Thoracic aorta (tissue), 2 donors: ENCODE measurements at places on chromosomes 1 and 21.

DNA sequence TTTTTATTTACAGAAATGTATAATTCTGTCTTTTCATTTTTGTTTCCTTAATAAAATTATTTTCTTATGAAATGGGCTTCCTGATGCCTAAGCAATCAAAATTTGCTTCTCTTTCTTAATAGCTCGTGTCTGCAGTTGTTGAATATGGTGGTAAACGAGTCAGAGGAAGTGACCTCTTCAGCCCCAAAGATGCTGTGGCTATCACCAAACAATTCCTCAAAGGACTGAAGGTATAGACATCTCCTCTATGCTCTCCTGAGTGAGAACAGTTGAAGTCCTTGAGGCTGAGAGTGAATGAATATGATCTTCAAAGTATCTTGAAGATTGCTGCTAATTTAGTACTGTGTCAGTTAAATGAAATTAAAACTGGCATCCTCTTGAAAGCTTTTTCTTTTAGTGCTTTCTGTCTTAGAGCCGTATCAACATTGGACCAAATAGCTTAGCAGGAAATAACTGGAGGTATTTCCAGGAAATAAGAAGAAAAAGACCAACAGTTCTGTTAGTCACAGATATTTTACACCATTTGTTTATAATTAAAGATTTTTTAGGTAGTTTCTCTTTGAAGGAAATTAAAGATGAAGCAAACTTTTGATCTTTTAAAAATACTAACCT is 24.7 kb downstream of the VPS45 start:
- no peak for DNase-seq

DNA sequence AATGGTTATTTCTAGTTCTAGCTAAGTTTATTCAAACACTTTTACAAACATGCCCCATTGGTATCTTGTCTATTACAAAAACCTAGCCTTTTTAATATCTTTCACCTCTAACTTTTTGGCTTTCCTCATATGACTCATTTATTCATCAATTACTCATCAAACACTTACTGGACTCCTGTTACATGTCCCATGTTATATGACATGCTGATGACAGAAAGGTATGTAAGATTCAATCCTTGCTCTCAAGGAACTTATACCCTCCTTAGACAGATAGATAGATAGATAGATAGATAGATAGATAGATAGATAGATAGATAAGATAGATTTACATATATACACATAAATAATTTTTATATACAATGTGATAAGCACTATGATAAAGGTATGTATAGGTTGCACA is 33.9 kb upstream of the INSL5 start:
- no peak for DNase-seq

- DNase-seq, result no peak
Observed at GRCh38 chr1:172540635-172541034, 7.7 kb downstream of the SUCO start.

DNA sequence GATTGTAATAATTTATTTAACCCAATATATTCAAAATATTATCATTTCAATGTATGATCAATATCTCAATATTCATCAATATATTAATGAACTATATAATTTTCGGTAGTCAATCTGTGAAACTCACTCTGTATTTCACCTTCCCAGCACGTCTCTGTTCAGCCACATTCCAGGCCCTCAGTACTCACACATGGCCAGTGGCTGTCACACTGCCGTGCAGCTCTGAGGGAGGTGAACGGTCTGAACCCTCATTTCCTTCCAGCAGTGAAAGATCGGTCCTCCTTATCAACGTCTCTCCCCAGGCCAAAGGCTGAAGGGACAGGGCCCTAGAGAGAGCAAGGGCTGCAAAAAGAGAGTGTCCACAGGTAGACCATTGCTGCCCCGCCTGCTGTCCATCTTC is 39.5 kb upstream of the ZNF124 start:
- DNase-seq, result no peak

DNA sequence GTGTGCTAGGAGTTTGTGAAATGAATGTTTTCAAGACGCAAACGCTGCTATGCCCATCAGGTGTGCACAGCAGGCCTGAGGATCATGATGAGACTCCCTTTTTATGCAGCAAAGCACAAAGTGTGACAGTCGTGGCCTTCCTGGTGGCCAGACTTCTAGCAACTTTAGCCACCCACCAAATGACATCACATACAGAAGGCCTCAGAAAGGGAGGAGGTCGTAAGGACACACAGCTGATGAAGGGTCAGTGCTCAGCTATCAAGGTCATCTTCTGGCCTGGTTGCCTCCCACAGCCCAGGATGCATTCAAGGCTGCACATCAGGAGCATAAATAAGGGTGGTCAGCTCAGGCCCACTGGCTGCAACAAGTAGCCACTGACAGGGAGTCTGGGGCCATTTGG is 36.6 kb downstream of the BMP8A start:
- no peak for DNase-seq

DNA sequence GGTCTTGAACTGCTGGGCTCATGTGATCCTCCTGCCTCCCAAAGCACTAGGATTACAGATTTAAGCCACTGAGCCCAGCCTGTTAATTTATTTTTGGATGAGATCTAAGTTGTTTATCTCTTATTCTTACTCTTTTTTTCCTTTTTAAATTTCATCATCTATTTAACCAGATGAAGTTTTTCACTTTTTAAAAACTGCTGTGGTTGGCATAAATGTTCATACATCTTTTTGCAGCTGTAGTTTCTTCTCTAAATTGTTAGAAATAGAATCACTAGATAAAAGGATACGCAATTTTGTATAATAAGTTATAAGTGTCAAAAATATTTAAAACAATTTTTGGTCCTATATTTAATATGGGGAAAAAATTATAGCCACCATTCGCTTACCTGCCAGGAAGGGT is 80.3 kb upstream of the GPR88 start:
- no peak for DNase-seq

DNA sequence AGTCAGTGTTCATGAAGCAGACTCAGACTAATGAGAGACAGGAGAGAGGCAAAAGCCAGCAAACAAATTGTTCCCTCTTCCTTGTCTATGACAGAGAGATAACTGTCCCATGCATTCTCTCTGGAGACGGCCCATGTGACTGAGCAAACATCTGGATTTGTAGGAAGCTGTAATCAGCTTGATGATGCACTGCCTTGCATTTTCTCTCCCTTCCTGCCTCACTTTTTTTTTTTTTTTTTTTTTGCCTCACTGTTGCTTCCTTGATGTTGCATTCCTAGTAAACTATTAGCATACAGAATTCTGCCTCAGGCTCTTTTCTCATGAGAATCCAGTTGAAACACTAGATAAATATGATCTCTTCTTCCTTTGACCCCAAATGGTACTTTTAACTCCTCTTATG is 134.5 kb downstream of the HHIPL2 start:
- no peak for DNase-seq

GRCh38 chr1:204834752-204835151 is 35.9 kb upstream of the NFASC start:
- no peak for DNase-seq

GRCh38 chr1:2021550-2021949 is 2.4 kb downstream of the GABRD start:
- DNase-seq, result no peak

- no peak for DNase-seq
Observed at GRCh38 chr1:30683699-30684098, 39.7 kb downstream of the MATN1 start.

GRCh38 chr1:215600258-215600792 is 33.2 kb downstream of the KCTD3 start:
- DNase-seq, result no peak

DNA sequence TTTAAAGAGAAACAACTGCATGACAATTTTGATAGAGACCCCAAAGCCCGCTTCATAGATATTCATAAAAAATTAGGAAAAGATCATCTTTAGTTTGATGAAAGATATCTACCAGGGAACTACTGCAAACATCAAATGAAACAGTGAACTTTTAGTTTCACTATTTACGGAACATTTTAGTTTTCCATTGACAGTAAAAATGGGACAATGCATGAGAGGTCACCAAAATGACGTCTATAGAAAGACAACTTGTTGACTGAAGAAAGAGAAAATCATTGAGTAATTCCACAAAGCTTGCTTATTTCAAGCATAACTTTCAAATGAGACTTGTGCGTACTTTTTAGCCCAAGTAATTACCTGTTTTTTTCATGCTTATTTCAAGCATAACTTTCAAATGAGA is 411.4 kb downstream of the HLX start:
- no peak for DNase-seq

DNA sequence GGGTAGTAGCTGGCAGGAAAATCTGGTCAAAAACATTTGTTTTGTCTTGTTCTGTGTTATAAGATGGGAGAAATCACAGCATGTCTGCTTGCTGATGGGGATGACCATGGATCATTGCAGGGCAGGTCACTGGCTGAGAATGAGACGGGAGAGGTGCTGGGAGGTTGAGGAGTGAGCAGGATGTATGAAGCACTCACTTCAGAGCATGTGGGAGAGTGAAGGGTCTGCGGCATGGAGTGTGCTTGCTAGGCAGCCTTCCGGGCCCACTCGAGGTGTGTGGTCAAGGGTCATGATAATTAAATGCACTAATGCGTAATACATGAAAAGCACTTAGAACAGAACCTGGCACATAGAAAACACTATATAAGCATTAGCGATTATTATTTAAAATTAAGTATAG is 42.0 kb upstream of the SPOCD1 start:
- no peak for DNase-seq

DNA sequence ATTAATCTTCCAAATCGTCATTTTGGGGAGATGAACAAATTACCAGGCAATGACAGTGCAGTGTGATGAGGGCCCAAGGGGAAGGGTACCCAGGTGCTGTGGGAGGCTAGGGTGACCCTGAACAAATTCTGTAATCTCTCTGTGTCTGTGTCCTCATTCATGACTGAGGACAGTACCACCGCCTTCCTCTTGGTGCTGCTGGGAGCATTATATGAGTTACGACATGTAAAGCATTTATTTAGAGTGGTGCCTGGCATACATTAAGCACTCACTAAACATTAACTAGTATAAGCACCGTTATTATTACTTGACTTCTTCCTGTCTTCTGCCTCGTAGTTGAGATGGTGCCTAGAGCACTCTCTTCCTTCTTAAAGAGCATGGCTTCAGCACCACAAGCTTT is 468.2 kb upstream of the VAMP3 start:
- DNase-seq, result no peak

DNA sequence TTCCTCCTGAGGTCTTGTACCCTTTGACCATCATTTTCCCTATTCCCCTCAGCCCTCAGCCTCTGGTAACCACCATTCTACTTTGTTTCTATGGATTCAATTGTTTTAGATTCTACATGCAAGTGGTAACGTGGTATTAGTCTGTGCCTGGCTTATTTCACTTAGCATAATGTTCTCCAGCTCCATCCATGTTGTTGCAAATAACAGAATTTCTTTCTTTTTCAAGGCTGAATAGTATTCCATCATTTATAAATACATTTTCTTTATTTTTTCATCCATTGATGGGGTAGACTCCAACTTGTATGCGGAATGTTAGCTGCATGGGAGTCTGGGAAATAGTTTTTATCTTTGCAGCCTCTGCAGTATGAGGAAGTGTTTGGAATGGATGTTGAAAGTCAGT is 26.3 kb upstream of the TMEM54 start:
- DNase-seq, result no peak

DNA sequence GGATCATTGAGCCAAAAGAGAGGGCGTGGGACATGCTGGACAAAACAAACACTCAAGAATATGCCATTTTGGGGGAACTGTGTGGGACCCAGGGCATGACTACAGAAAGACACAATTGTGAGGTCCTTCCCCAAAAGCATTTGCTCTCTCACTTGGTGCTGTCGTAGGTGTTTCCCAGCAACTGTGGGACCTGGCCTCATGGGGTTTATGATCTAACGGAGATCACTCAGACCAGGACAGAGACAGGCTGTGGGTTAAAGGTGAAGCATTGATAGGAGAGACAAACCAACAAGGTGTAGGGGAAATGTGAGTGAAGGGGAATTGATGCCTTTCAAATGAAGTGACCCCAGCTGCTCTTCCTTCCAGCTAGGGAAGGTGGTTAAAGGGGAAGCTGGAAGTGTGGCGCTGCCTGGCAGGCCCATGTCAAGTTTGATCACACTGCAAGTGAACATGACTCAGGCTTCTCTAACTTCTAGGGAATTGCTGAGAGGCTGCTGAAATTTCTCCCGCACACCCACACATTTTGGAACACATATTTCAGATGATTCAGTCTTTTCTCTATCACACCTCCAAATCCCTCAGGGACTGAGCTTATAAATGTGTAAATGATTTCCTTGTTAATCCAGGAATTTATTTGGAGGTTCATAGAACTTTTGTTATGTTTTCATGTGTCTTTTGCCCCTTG is 30.2 kb downstream of the TRAF5 start:
- no peak for DNase-seq

- no peak for DNase-seq
Observed at GRCh38 chr1:77051425-77051824, 167.8 kb downstream of the PIGK start.

DNA sequence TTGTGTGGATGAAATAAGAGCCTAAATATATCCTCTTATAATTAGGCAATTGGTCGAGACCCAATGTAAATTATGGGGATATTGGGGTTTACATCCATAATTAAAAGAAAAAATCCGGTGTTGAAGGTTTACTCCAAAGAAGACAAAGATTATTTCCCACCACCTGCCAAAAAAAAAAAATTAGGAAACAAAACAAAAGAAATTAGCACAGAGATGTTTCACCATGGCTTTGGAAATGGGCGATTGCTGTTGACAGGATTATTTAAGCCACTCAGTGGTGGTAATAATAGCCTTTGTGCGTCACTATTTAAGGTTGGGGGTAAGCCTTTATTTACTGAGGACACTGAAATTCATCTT is 585 bp upstream of the GLRX2 start:
- DNase-seq, result no peak

- DNase-seq, result no peak
Observed at GRCh38 chr1:180221462-180221861, 8.6 kb upstream of the LHX4 start.

GRCh38 chr1:37574834-37575480 is 18.2 kb downstream of the DNALI1 start:
- no peak for DNase-seq

GRCh38 chr1:41608211-41608610 is 123.7 kb upstream of the EDN2 start:
- DNase-seq, result no peak

- no peak for DNase-seq
Observed at GRCh38 chr1:201422436-201423030, 1.0 kb upstream of the TNNI1 start.

DNA sequence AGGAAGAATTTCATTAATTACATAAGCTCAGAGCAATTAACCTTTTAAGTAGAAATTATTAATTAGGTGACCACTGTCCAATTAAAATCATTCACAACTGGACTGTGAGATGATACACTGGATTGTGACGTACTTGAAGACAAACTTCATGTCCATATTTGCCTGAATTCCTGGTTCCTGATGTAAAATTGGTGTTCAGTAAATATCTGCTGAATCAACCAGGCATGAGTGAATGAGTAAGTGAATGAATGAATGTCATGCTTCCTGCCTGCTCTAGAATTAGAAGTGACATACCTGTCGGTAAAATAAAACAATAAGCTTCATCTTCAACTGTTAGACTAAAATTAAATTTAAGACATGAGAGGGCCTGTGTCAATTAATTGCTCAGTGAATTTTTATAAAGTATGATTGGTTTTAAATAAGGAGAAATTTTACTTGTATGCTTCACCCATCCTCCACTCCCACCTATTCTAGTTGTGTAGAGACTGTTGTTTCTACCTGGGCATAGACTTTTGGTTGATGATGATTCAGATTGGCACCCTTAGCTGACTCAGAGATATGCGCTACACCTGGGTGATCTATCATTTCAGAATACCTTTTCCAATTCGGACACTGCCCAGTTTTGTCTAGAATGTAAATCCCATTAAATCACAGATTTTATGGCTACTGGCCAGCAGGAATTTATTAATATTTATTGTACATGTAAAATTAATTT is 56.9 kb upstream of the PTGS2 start:
- no peak for DNase-seq

GRCh38 chr1:70386121-70386520 is 24.9 kb upstream of the CTH start:
- DNase-seq, result no peak
